Mesangial cell (primary cell): ENCODE measurements at places on chromosomes 3 and 15. TPM values are rescaled to one million over a fixed set of nuclear protein-coding genes. Genes with fewer than 3 reads are reported as not detected.

Gene CACNA1D
- total RNA-seq = 0.49 and 8.0 TPM in 2 replicates

Gene NME9
- total RNA-seq = 1.1 TPM in 1 of 2 replicates, not detected in the other

Gene ATP2B2
- total RNA-seq = not detected in 2 replicates

Gene ADIPOQ
- total RNA-seq = not detected in 2 replicates

Gene PLA1A
- total RNA-seq = 0.16 and 3.9 TPM in 2 replicates

Gene RHOV
- total RNA-seq = 0.16 and 0.63 TPM in 2 replicates

Gene TRH
- total RNA-seq = not detected in 2 replicates

Gene C3orf85
- not detected in 2 replicates for total RNA-seq

Gene ATP10A
- 28.5 and 44.1 TPM in 2 replicates for total RNA-seq

Gene ALDH1A3
- 18.5 and 19.7 TPM in 2 replicates for total RNA-seq

Gene GPR176
- 54.9 and 61.6 TPM in 2 replicates for total RNA-seq

Gene CCK
- not detected in 2 replicates for total RNA-seq

Gene ACKR2
- 0.89 TPM in 1 of 2 replicates, not detected in the other for total RNA-seq

Gene TICRR
- 0.89 and 10.9 TPM in 2 replicates for total RNA-seq

Gene KLHL40
- total RNA-seq = not detected in 2 replicates

Gene BTD
- 15.3 and 34.5 TPM in 2 replicates for total RNA-seq

Gene DCP1A
- 9.5 and 11.3 TPM in 2 replicates for total RNA-seq

Gene MAP6D1
- total RNA-seq = 2.0 and 2.7 TPM in 2 replicates

Gene DIS3L
- total RNA-seq = 9.0 and 13.9 TPM in 2 replicates

Gene HIGD2B
- total RNA-seq = 0.13 TPM in 1 of 2 replicates, not detected in the other

Gene GP9
- total RNA-seq = not detected in 2 replicates

Gene CEMIP
- total RNA-seq = 0.49 and 0.51 TPM in 2 replicates

Gene FES
- total RNA-seq = 12.9 and 24.5 TPM in 2 replicates

Gene MYO5C
- 4.8 and 5.5 TPM in 2 replicates for total RNA-seq

Gene MESP2
- 0.98 and 1.5 TPM in 2 replicates for total RNA-seq

Gene TM4SF1
- 113 and 140 TPM in 2 replicates for total RNA-seq

Gene TMEM87A
- total RNA-seq = 29.3 and 30.0 TPM in 2 replicates

Gene COMMD4
- total RNA-seq = 136 and 167 TPM in 2 replicates

Gene MFGE8
- 177 and 339 TPM in 2 replicates for total RNA-seq

Gene SFMBT1
- 3.6 and 7.9 TPM in 2 replicates for total RNA-seq

Gene C3orf52
- 13.1 and 15.0 TPM in 2 replicates for total RNA-seq

Gene SLC28A1
- total RNA-seq = not detected in 2 replicates

Gene NMB
- total RNA-seq = 9.8 and 15.0 TPM in 2 replicates

Gene TMEM45A
- 5.4 and 7.2 TPM in 2 replicates for total RNA-seq

Gene SNX22
- under 0.01 and 0.25 TPM in 2 replicates for total RNA-seq
